ENCODE measurements at places on chromosomes 5 and 9. TPM values are rescaled to one million over a fixed set of nuclear protein-coding genes. Genes with fewer than 3 reads are reported as not detected.

GRCh38 chr5:34536699-34537098 lies 119.4 kb upstream of the RAI14 start:
- DNase-seq, result no peak

ARL14EPL gene
- total RNA-seq, result not detected

- no peak for DNase-seq
These were observed 107.3 kb downstream of the DOCK2 start for GRCh38 chr5:169744336-169744735.

DNA sequence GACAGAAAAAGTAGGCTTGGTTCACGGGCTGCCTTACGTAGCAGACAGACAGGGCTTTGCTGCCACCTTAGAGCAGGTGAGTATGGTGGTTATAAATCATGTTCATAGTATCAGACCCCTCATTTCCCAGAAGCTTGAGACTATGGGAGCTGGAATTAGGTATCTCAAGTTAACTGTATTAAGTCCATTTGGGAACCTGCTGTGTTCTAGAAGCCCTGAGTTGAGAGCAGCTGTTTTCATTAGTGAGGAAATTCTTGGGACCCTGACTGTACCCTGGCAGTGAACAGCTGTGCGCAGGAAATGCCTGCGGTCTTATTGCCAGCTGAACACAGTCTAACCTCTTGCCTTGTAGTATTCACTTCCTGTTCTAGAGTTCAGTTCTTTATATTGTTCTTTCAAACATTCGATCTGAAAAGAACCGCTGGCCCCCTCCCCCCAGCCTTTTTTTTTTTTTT lies 29.8 kb downstream of the UGCG start:
- DNase-seq, result no peak

CDO1 gene
- 29.8 TPM for total RNA-seq

- no peak for DNase-seq
These were observed 84.4 kb upstream of the ITGA1 start for GRCh38 chr5:52703321-52703720.

DNA sequence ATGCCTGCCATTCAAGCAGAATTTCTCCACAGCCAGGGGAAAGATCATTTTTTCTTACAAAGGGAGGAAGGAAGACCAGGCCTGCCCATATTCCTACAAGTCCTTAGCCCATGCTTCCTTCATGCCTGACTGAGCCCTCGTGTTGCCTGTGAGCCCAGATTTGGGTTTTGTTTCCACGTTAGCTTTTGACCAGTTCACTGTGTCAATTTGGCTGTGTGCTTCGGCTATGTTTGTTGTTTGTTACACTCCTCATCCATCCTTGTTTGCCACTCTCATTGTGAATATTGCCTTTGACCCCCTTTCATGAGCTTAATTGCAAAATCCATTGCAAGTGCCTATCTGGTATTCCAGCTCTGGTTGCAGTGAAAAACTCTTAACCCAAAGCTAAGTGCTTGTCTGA lies 84.7 kb upstream of the RIOK2 start:
- DNase-seq, result no peak

- DNase-seq, result no peak
These were observed 3.8 kb upstream of the TJP2 start for GRCh38 chr9:69170231-69170630.

DNA sequence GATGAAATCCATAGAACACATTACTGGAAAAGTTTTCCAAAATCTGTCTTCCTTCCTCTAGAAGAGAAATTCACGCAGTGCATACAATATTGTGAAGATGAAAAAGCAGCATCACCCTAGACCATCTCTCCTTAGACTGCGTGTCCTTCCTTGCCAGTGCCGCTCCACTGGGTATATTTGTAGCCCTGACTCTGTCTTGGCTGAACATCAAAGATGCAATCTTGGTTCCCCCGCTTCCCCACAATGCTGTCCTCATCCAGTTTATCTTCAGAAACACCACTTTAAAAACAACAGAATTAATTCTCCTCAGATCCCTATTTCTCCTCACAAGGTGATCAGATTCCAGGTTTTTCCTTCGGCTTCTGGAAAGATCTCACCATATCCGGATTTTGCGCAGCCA lies 53.9 kb downstream of the ROR2 start:
- no peak for DNase-seq

CCIN gene
- not detected for total RNA-seq

SAXO1 gene
- not detected for total RNA-seq

All from hepatocyte (in vitro differentiated cells).